Right atrium auricular region (tissue), 2 donors: ENCODE measurements at places on chromosomes 11 and 22. TPM values are rescaled to one million over a fixed set of nuclear protein-coding genes. Genes with fewer than 3 reads are reported as not detected.
A peak's percentile ranks its signal among the peaks of the same experiment; 100 is the strongest.

ESRRA gene
- total RNA-seq = 190 TPM

IGLL1 gene
- total RNA-seq = not detected

EP300 gene
- 41.7 TPM for total RNA-seq

OAF gene
- 43.6 TPM for total RNA-seq

PGM2L1 gene
- 2.3 TPM for total RNA-seq

DNA sequence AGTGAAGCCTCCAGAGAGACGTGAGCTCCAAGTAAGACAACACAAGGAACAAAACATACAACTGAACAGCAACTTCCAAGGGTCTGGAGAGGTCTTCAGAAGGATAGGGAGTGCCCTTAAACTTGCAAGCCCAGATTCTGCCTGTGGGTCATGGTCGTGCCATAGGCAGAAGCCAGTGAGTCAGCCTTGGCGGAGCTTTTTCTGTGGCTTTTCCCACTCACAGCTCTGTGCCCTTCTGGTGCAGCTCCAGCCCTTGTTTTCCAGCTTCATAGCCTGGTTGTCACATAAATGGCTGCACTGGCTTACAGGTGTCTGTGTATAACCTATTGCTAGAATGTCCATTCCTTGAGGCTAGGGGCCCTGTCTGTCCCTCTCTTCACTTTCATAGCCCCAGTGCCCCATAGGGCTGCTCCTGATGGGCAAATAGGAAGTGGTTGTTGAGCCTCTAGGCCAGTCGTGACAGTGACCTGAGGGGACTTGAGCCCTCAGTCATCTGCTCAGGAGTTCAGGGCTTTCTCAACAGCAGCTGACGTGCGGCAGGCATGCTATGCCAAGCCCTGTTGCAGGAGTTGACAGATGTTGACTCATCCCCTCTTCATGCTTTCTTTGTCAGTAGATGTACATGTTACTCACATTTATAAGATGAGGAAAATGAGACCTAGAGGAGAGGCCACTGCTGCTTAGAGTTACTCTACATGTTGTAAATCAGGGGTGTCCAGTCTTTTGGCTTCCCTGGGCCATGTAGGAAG lies 7.4 kb downstream of the MED15 start:
- no peak overlapping the region for H3K4me3 ChIP-seq
- peak overlapping the region; percentile 15 for H3K27ac ChIP-seq
- H3K27me3 ChIP-seq = no peaks in the 10 kb centered on the region
- H3K4me1 ChIP-seq = no peaks in the 10 kb centered on the region

- H3K27me3 ChIP-seq = no peaks in the 10 kb centered on the region
- no peak overlapping the region for H3K4me3 ChIP-seq
- no peaks in the 10 kb centered on the region for H3K36me3 ChIP-seq
- no peak for DNase-seq
- no peaks in the 10 kb centered on the region for H3K4me1 ChIP-seq
Measured at GRCh38 chr11:36155770-36156160, 133.5 kb downstream of the COMMD9 start.

DNA sequence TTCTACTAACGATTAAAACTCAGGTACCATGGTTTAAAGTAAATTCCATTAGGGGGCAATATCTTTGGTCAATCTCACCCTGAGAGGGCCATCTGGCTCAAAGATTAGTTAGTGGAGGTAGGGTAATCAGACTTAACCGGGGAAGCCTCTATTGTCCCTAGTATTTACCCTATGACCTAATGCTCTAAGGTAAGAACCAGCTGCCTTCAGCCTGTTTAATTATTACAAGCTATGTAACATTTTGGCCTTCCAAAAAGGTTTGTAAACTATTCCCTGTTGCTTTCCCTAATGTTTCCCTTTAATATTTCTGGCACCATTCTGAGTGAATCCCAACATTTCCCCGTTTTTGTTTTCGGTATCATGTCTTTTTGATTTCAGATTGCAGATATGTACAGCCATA lies 15.1 kb upstream of the GLYATL1 start:
- no peaks in the 10 kb centered on the region for H3K4me1 ChIP-seq
- H3K36me3 ChIP-seq = no peaks in the 10 kb centered on the region
- no peak overlapping the region for H3K4me3 ChIP-seq

DNA sequence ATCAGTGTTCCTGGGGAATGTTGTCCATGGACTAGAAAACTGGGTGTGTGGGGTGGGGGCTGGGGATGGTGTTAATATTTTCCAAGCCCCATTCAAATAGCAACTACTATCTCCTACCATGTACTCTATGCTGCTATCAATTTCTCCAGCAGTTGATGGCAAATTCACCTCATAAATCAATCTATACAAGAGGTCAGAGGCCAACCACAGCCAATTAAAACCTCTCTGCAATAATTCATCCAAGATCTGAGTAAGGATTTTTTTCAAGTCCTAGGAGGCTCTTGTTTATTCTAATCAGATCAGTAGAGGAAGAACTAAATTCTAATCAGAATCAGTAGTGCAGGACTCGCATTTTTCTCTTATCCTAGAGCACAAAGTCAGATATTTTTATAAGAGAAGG lies 73.4 kb upstream of the WT1 start:
- H3K27me3 ChIP-seq = no peaks in the 10 kb centered on the region
- H3K4me1 ChIP-seq = no peaks in the 10 kb centered on the region
- DNase-seq = no peak
- no peak overlapping the region for H3K27ac ChIP-seq
- no peak overlapping the region for H3K4me3 ChIP-seq

DNA sequence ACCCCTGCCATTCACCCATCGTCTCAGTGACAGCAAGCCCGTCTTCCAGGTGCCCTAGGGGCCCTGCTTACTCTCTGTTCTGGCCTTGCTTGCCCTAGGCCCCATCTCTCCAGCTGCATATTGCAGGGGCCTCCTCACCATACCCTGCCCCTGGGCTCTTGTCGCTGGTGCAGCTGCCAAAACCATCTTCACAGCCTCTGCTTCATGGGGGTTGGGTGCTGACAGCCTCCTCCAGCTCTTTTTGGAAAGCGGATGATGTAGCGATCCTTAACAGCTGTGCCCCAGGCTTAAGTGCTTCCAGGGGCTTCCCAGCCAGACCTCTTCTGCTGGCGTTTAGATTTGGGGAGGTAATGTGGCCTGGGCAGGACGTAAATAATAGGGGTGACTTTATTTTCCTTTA lies 61.2 kb upstream of the SUSD2 start:
- no peaks in the 10 kb centered on the region for H3K4me1 ChIP-seq
- H3K36me3 ChIP-seq = peaks cover 18% of the 10 kb centered on the region
- no peaks in the 10 kb centered on the region for H3K27me3 ChIP-seq

- no peaks in the 10 kb centered on the region for H3K27me3 ChIP-seq
- DNase-seq = no peak
- no peaks in the 10 kb centered on the region for H3K4me1 ChIP-seq
- no peak overlapping the region for H3K27ac ChIP-seq
- H3K4me3 ChIP-seq = no peak overlapping the region
- no peaks in the 10 kb centered on the region for H3K36me3 ChIP-seq
Measured at GRCh38 chr22:35457729-35458546, 58.0 kb downstream of the MCM5 start.

- H3K27ac ChIP-seq = no peak overlapping the region
- DNase-seq = no peak
- no peaks in the 10 kb centered on the region for H3K36me3 ChIP-seq
- no peak overlapping the region for H3K4me3 ChIP-seq
- H3K4me1 ChIP-seq = peaks cover 13% of the 10 kb centered on the region
Measured at GRCh38 chr11:69290806-69291205, 3.1 kb upstream of the MYEOV start.

GRCh38 chr11:5581014-5581413 lies 337 bp downstream of the OR52B6 start:
- no peaks in the 10 kb centered on the region for H3K27me3 ChIP-seq
- H3K4me3 ChIP-seq = no peak overlapping the region
- H3K27ac ChIP-seq = no peak overlapping the region
- H3K4me1 ChIP-seq = no peaks in the 10 kb centered on the region

GRCh38 chr11:14318581-14318981 lies 40.4 kb downstream of the RRAS2 start:
- no peak for DNase-seq
- H3K27me3 ChIP-seq = no peaks in the 10 kb centered on the region

DNA sequence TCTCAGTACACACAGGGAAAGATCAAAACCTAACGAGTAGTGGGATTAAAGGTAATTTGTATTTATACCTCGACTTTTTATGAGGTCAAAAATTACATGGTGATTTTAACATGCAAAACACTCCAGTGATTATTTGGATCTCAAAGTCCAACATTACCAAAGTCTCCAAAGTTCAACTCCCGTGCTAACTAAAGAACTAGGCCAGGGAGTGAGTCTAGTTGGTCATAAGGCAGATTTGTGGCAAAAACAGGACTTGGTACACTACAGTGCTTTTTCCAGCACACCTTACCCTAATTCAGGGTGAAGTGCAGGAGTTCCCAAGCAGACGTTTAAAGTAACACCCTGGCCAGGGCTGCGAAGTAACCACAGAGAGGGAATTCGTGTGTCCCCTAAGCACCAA lies 1.1 kb downstream of the PUS3 start:
- no peak for DNase-seq
- no peaks in the 10 kb centered on the region for H3K36me3 ChIP-seq
- peaks cover 11% of the 10 kb centered on the region for H3K27me3 ChIP-seq
- H3K4me3 ChIP-seq = peak overlapping the region; percentile 54

GRCh38 chr22:23539135-23539838 lies 40.8 kb downstream of the IGLL1 start:
- DNase-seq = peak; percentile 92
- no peaks in the 10 kb centered on the region for H3K4me1 ChIP-seq
- H3K27ac ChIP-seq = no peak overlapping the region
- no peaks in the 10 kb centered on the region for H3K27me3 ChIP-seq
- H3K36me3 ChIP-seq = no peaks in the 10 kb centered on the region

- DNase-seq = no peak
- peaks cover 4% of the 10 kb centered on the region for H3K36me3 ChIP-seq
- H3K27me3 ChIP-seq = no peaks in the 10 kb centered on the region
- peaks cover 47% of the 10 kb centered on the region for H3K4me1 ChIP-seq
- H3K27ac ChIP-seq = no peak overlapping the region
Measured at GRCh38 chr11:94809251-94809650, 41.1 kb downstream of the AMOTL1 start.

- no peaks in the 10 kb centered on the region for H3K27me3 ChIP-seq
- H3K4me3 ChIP-seq = no peak overlapping the region
- no peak overlapping the region for H3K27ac ChIP-seq
- peaks cover 53% of the 10 kb centered on the region for H3K4me1 ChIP-seq
Measured at GRCh38 chr22:28914201-28914600, 30.8 kb downstream of the ZNRF3 start.

DNA sequence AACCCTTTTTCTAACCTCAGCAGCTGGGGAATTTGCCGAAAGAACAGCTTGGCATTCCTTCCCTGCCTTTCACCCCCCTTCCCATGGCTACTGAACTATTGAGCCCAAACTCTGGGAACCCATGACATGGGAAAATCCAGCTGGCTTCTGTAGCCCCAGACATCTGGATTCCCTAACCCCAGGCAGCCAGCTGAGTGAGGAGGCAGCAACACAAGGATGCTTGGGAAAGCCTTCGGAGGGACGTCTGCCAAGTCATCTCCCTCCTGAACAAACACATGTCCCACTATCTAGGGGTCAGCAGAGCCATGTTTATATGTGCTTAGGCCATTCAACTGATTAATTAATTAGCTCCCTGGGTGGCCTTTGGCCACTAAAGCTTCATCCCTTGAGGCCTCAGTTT lies 21.6 kb downstream of the LRRC55 start:
- no peak overlapping the region for H3K4me3 ChIP-seq
- peak; percentile 76 for DNase-seq
- no peaks in the 10 kb centered on the region for H3K4me1 ChIP-seq
- H3K27me3 ChIP-seq = no peaks in the 10 kb centered on the region
- no peak overlapping the region for H3K27ac ChIP-seq

GRCh38 chr11:80432057-80432456 lies 991.2 kb upstream of the TENM4 start:
- no peaks in the 10 kb centered on the region for H3K27me3 ChIP-seq
- no peak overlapping the region for H3K4me3 ChIP-seq
- H3K27ac ChIP-seq = no peak overlapping the region
- no peak for DNase-seq
- no peaks in the 10 kb centered on the region for H3K4me1 ChIP-seq

DNA sequence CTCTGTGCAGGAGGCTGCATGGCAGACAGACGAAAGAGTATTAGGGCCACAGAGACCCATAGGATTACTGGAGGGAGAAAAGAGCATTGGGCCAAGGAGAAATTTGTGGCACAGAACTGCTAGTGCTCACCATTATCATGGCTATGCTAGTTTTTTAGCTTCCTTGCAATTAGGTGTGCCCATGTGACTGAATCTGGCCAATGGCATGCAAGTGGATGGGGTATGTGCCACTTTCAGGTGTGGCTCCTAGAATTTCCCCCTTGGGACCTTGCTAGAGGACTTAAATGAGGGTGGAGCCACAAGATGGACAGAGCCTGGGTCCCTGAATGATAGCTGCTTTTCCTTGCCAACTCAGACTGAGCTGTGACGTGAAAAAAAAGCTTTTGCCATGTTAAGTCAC lies 73.9 kb upstream of the TENM4 start:
- no peak for DNase-seq
- no peak overlapping the region for H3K4me3 ChIP-seq
- no peaks in the 10 kb centered on the region for H3K4me1 ChIP-seq

DNA sequence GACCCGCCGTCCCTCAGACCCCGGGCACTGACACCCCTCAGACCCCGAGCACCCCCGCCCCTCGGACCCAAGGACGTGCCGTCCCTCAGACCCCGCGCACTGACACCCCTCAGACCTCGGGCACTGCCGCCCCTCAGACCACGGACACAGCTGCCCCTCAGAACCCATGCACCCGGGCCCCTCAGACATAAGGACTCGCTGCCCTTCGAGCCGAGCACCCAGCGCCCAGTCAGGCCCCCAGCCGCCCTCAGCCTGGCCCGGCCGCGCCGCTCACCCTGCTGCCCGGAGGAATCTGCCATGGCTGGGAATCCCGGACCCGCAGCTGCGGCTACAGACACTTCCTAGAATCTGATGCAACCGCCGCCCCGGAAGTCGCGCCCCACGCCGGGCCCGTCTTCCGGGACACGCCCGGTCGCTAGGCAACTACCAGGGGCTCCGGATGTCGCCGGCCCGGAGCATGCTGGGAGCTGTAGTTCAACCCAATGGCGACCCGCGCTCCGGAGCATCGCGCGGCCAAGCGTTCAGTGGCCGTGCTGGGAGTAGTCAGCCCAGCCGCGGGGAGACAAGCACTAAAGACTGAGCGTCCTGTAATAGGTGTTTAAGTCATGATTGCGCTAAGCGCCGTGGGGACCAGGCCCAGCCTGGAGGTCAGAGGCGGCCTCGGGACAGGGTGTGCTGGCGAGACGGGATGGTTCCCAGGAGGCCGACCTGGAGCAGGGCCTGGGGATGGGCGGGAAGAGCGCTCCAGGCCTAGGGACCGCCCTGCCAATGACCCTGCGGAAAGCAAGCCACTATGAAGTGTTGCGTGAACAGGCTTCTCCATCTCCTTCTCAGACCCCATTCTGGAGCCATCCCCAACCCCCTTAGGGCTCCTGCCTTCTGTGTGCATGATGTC lies at the start of gene CARS1:
CARS1 (minus strand) TSS at position 355 of the 895 bp plus-strand sequence; CDS start at position 299, 56 bp downstream.
- H3K27ac ChIP-seq = peak within 1 kb of the TSS; percentile 76
- DNase-seq = peak; percentile 97
- H3K4me1 ChIP-seq = no peaks in the 10 kb centered on the region

GRCh38 chr22:25153961-25154666 lies 45.5 kb upstream of the CRYBB3 start:
- H3K27me3 ChIP-seq = no peaks in the 10 kb centered on the region
- no peaks in the 10 kb centered on the region for H3K36me3 ChIP-seq
- H3K4me1 ChIP-seq = peaks cover 37% of the 10 kb centered on the region
- H3K4me3 ChIP-seq = no peak overlapping the region
- peak; percentile 77 for DNase-seq
- peak overlapping the region; percentile 79 for H3K27ac ChIP-seq
